Activated T-helper 1 cell treated with anti-CD3 and anti-CD28 coated beads, Interleukin-2, amount 50 U/mL, for 16 hours (primary cell): ENCODE measurements at places on chromosomes 7 and 10.

GRCh38 chr7:128837521-128837921 is 7.3 kb downstream of the FLNC start:
- no peak for DNase-seq

DNA sequence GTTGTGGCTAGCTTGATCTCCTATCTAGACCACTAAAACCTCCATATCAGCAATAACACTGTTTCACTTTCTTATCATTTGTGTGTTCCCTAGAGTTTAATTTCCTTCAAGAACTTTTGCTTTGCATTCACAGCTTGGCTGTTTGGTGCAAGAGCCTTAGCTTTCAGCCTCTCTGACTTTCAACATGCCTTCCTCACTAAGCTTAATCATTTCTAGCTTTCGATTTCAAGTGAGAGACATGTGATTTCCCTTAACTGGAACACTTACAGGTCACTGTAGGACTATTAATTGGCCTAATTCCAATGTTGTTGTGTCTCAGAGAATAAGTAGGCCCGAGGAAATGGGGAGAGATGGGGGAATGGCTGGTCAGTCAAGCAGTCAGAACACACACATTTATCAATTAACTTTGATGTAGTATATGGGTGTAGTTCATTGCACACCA is 10.6 kb upstream of the BPGM start:
- DNase-seq: no peak

GRCh38 chr7:120837599-120837998 is 20.3 kb downstream of the TSPAN12 start:
- DNase-seq: no peak

DNA sequence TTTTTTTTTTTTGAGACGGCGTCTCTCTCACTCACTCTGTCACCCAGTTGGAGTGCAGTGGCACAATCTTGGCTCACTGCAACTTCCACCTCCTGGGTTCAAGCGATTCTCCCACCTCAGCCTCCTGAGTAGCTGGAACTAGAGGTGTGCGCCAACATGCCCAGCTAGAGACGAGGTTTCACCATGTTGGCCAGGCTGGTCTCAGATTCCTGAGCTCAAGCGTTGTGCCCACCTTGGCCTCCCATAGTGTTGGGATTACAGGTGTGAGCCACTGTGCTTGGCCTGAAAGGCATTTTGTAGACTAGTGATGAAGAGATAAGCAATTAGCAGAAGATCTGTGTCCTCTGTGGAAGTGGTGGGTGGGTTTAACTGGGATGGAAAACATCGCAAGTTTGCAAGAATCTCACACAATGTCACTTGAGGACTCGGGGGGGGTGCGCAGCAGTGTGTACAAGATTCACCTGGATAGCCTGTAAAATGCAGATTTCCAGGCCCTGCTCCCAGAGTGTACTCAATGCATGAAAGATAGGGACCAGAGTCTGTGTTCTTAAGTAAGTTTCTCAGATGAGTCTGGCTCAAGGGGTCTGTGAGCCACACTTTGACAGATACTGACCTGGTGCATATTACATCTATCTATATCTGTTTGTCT is 10.9 kb downstream of the CYP17A1 start:
- no peak for DNase-seq

- DNase-seq: no peak
Observed at GRCh38 chr7:55335151-55335550, 30.0 kb upstream of the LANCL2 start.

DNA sequence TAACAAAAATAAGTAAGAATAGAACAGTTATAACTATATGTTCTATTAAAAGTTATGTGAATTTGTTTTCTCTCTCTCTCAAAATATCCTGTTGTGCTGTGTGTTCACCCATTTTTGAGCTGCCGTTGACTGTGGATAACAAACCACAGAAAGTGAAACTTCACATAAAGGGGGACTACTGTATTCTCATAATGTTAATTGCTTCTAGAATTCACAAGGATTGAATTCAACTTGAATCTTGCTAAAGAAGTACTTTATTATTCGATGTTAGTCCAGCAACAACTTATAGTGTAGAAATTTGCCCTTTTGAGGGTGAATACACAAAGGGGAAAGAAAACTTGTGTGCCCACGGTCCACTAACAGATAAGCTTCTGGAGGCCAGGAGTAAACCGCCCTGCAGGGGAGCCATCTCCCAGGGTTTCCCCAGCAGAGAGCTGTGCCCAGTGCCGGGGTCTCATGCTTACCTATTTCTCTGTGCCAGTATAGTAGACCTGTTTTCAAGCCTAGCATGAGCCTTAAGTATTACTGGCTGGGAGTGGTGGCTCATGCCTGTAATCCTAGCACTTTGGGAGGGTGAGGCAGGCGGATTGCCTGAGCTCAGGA is 87.1 kb downstream of the KAT6B start:
- DNase-seq: no peak

GRCh38 chr10:15751046-15751445 is 31.3 kb upstream of the ITGA8 start:
- DNase-seq: no peak

DNA sequence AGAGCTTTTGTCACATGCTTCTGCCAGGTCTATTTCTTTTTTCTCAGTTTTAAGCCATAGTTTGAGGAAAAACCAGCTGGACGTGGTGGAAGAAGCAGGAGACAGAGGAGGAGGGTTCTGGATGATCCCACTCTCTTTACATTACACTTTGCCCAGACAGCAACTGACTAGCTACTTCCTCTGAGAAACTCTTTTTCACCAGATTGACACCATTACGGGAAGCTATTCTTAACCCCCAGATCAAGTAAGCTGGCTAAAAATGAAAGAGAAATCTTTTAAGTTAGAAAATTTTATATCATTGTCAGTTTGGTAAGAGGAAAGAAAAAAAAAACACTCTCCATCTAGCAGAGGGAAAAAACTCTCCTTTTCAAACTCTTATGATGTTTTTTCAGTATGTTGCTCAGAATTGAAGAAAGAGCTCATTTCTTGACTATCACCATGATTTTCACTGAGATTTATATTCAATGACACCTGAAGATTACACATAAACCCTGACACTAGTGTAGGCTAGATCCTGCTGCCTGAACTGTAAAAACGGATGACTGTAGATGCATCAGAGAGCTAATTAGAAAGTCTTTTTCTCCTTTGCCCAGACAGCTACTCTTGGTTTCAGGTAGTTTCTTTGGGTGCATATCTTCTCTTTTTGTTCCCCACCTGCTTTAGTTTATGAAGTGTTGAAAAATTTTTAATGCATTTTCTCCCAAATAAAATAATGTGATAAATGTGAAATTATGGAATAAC is 203.1 kb downstream of the TFEC start:
- no peak for DNase-seq

DNA sequence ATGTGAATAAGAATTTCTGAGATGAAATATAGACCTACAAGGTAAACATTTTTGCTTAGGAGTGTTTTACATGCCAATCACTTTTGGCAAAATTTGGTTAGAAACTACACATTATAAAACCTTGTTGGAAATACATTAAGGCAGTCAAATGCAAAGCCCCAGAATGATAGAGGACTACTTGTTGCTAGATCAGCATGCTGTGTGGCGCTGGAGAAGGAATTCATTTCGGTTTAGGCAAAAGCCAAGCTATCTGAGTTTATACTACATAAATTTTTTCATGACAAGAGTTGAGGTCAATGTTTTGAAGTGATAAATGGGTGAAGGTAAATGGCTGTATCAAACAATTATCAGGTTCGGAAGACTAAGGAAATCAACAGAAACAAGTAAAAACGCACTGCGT is 2.3 kb downstream of the BMPER start:
- no peak for DNase-seq

GRCh38 chr10:61125560-61126170 is 181.7 kb upstream of the RHOBTB1 start:
- no peak for DNase-seq

- no peak for DNase-seq
Observed at GRCh38 chr7:105643384-105643783, 62.1 kb upstream of the EFCAB10 start.

GRCh38 chr10:117188371-117188770 is 8.9 kb upstream of the KCNK18 start:
- DNase-seq: no peak

GRCh38 chr7:69585169-69585568 is 13.1 kb upstream of the AUTS2 start:
- no peak for DNase-seq

DNA sequence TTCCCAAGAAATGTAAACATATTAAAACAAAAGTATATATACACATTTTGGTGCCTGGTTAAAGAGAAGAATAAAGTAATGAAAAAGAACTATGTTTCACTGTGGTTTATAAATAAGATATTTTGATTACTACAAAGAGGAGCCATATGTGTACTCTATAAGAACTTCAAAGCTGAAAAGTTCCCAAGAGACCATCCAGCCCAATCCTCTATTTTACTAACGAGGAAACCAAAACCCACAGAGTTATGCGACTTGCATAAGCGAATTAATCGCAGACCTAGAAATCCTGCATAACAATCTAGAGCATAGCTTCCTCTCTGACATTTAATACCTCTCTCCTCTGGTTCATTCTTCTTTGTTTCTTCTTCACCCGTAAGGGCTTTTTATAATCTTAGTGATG is 937.1 kb downstream of the CNTNAP2 start:
- no peak for DNase-seq

GRCh38 chr7:146755585-146755984 is 639.0 kb downstream of the CNTNAP2 start:
- no peak for DNase-seq

DNA sequence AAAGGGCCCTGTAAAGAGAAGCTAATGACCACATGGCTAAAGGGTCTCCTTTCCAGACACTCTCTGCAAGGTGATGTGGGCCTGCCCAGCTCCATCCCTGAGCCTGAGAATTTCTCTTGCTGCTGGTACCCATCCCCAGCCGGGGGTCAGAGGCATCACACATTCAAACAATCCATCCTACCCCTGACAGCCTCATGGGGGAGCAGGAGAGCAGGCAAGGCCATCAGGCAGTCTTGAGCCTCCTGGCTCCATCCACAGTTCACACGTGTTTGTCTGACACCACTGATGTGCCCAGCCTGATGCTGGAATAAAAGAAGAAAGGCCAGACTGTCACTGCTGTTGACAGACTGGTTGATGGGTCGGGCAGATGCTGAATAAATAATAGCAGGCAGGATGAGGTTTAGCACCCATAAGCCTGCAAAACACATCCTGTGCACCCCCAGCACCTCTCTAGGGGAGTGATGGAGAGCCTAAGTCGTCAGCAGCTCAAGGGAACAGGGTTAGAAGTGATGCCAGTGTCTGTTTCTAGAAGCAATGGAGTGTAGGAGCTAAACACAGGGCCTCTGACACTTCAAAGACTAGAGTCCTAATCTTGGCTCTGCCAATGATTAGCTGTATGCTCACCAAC is 43.5 kb downstream of the TLL2 start:
- no peak for DNase-seq

GRCh38 chr10:112526139-112526538 is 79.1 kb downstream of the VTI1A start:
- no peak for DNase-seq

DNA sequence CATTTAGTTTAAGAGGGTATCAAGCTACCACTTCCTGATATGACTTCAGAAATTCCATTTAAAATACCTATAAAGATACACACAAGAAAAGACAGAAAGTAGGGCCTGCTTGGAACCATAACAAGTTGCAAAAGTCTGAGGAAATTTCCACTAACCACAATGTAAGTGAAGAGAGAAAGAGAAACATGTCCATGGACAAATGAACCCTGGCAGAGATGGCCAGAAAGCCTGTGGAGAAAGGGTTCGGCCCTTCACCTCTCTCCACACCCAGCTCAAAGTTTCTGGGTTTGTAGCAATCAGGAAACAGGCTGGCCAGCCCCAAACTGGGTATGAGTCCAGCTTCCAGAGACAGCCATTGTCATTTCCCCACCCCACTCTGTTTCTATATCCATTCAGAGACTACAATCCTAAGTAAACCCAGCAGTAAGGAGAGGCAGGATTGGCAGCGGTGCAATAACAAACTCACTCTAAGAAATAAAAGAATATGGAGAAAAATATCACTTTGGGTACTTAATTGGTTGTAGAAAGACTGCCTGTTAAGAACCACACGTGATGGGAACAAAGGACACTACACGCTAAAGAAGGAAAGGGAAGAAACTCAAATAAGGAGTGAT is 71.1 kb downstream of the STK17A start:
- no peak for DNase-seq

GRCh38 chr7:98232799-98233198 is 19.2 kb downstream of the TECPR1 start:
- no peak for DNase-seq

- no peak for DNase-seq
Observed at GRCh38 chr10:102024799-102025198, 31.2 kb downstream of the ARMH3 start.

- DNase-seq: no peak
Observed at GRCh38 chr7:81408728-81409127, 361.1 kb downstream of the HGF start.

- DNase-seq: peak; percentile 13
Observed at GRCh38 chr10:15168291-15168785, at the start of gene NMT2. Gene NMT2 (minus strand): TSS chr10:15168693. CDS start chr10:15168612, 81 bp downstream.

DNA sequence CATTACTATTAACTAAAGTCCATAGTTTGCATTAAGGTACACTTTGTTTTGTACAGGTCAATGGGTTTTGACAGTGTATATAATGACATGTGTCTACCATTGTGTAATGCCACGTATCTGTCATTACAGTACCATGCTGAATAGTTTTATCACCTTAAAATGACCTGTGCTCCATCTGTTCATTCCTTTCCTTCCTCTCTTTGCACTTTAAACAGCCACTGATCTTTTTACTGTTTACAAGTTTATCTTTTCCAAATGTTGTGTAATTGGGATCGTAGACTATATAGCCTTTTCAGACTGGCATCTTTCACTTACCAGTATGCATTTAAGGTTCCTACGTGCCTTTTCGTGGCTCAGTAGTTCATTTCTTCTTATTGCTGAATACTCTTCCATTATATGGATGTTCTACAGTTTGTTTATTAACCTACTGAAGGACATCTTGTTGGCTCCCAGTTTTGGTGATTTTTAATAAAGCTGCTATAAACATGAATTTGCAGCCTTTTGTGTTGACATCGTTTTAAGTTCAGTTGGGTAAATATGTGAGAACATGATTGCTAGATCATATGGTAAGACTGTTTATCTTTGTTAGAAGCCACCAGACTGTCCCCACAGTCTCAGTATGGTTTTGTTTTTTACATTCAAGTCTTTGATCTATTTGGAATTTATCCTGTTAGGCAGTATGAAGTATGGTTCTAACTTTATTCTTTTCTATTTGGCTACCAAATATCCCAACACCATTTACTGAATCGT is 24.7 kb downstream of the STAM start:
- DNase-seq: no peak

DNA sequence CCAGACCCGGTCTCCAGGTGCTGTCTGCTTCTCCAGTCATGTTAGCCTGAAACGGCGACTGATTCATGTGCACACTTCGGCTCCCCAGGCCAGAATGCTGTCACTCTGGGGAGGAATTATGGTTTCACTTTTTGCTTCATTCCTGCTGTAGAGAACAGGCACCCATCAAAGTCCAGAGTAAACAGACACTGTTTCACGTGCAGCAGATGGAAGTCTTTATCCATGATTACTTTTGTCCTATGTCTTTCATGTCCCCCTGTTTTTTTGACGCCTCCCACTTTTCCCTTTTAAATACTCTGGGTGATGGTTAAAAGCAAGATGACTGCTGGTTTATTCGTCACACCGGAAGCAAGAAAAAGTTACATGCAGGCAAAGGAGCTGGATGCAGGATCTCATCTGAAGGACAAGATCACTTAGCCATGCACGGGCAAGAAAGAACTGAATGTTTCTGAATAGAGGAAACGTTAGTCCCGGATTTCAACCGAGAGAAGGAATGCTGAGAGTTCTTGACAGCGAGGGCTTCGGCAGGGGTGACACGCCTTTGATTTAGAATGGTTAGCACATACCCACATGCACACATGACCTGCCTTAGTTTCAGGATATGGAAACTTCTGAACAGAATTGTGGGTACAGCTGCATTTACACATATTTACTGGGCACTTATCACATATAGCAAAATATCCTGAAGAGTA is 250.0 kb upstream of the KLF6 start:
- no peak for DNase-seq
